ENCODE measurements at places on chromosomes 4 and X. TPM values are rescaled to one million over a fixed set of nuclear protein-coding genes. Genes with fewer than 3 reads are reported as not detected.

DNA sequence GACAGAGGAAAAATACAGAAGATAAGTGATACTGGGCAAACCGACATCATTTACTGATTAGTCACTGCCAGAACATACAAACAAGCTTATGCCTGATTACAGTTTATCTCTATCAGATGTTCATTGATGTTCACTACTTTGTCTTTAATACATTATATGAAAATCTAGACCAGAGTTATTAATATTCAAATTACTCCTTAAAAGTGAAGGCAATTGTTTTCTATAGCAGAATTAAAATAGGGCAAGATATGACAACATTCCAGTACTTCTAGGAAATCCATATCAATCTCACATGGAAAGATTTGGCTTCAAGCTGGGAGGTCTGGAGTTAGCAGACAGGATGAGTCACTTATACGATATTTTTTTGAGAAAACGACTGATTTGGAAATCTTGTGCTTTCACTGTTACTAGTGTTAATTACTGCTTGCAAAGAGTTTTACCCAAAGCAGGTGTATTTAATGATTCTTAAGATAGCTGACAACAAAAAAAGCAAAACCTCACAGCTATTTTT lies 31.8 kb downstream of the HPGD start:
- H3K4me3 ChIP-seq, result no peak overlapping the region
- no peaks in the 10 kb centered on the region for H3K36me3 ChIP-seq
- no peaks in the 10 kb centered on the region for H3K4me1 ChIP-seq

GRCh38 chrX:68647156-68647957 lies at the start of gene STARD8:
TSS of gene STARD8 (plus strand) at chrX:68647666. CDS start at chrX:68647883, 217 bp downstream.
- DNase-seq, result peak; percentile 24
- no peaks in the 10 kb centered on the region for H3K27me3 ChIP-seq
- H3K27ac ChIP-seq, result peak within 1 kb of the TSS; percentile 40
- no peaks in the 10 kb centered on the region for H3K36me3 ChIP-seq
- peaks cover 5% of the 10 kb centered on the region for H3K4me1 ChIP-seq

DNA sequence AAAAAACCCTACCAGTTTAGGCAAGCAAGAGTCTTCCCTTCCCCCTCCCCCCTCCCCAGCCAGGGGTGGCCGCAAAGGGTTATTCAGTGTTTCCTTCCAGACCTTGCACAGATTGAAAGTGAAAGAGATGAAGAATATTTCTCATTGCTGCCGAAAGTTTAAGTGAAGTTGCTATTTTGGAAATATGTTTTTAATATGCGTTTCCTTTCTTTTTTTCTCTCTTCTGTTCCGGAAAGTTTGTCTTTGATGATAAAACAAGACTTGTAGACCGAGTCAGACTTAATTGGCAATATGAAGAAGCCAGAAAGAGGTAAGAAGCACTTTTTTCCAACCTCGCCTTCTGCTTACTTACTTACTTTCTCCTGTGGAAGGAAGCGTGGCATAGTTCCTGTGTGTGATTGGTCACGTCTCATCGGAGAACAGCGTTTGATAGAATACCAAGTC lies 58.5 kb upstream of the CLCN4 start:
- peaks cover 14% of the 10 kb centered on the region for H3K36me3 ChIP-seq

PAGE3 gene
- not detected for total RNA-seq
